ENCODE measurements at places on chromosomes 2 and 18. TPM values are rescaled to one million over a fixed set of nuclear protein-coding genes. Genes with fewer than 3 reads are reported as not detected.

- DNase-seq, result no peak
Observed at GRCh38 chr2:121855510-121855909, 100.1 kb downstream of the TSN start.

DNA sequence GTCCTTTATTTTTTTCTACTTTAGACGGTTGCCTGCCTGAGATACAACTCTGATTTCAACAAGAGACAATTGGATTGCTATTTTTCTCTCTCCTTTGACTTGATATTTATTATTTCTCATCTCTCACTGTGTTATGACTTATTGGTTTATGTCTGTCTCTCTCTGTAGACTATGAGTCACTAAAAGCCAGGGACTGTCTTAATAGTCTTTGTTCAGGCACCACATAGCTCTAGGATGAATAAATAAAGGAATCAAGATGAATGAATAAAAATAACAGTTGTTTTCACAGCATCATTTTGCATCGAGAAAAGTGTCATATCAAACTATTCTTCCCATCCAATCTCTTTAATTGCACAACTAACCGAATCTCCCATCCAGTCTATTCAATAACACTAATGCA lies 31.4 kb upstream of the CD28 start:
- DNase-seq, result no peak

EVX2 gene
- not detected for total RNA-seq

DNA sequence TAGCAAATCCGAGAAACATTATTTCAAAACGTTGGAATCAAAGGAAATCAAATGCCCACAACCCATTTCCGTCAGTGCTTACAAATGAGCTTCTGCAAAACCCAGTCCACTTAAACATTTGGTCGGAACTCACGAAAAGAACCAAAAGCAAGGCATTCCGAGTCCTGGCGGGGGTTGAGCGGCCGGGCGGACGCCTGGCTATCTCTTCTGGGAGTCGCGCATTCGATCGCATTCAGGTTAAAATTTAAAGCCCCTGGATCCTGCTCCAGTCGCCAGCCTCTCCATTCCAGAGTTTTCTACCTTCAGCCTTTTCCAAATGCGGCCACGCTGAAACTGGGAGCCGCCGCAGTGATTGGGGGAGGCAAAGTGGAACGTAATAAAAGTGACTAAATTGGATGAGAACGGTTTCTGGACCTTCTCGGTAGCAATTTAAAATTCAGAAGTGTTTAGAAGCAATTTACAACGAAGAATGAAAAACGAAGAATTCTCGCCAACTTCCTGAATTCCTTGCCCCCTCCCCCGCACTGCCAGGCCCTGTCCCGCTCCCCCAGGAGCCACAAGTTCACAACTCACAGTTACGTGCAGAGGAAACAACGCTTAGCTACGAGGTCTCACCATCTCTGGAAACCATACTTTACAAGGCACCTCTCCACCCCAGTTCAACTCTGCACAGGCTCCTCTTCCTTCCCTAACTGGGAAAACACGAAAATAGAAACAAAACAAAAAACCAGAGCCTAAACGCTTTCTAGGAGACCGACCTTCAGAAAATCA lies 1.7 kb upstream of the GATA6 start:
- no peak for DNase-seq

DNA sequence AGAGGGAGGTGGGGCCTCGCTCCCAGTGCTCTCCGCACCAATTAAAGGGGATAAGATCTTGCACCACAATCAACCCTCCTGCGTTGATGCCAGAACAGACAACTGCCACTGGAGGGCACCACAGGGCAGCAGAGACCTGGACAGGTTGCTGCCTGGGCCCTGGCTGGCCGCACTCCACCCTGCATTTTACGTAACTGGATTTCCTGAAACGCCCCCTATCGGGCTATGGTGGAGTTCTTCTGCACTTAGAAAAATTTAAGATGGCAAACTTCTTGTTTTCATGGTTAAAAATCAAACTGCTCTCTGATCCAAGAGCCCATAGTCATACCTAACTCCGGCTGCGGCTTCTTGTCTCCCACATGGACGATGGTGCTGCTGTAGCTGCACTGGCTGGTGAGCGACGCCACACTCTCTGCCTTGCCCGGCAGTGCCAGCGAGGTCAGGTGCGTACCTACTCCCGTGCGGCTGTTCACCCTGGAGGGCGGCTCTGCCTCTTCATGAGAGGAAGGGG lies 16.8 kb upstream of the HES6 start:
- peak; percentile 77 for DNase-seq

GRCh38 chr2:238305092-238305862 lies 15.0 kb upstream of the TRAF3IP1 start:
- no peak for DNase-seq

LRATD1 gene
- 4.9 TPM for total RNA-seq

DNA sequence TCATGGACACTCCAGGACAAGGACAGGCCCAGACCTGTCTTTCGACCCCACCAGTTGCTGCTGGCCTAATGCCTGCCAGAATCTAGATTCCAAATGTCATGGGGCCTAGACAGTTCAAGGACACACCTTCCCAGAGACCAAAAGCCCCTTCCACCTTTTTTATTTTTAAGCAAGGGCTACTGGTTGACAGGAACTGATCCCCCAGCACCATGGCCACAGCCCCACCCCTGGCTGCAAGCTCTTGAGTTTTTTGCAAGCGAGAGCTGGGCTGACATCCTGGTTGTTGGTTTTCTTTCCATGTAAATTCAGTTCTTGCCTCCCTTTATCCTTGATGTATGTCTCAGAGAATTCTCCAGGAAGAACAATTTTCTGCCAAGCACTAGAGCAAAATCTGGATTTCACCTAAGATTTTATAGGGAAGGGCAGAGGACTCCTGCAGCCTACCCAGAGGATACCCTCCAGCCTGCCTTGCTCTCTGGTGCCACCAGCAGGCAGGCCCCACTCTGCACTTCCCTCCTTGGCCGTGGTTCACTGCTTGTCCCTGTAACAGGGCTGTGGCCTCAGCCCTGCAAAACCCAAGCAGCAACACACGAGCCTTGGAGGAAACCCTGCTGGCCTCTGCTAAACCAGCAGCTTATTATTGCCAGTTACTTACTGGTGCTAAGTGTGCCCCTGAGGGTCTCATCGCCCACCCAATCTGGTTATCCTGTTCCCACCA lies 97.7 kb downstream of the TWIST2 start:
- peak; percentile 16 for DNase-seq

- DNase-seq, result no peak
Observed at GRCh38 chr18:12066910-12067511, 26.6 kb upstream of the ANKRD62 start.

- DNase-seq, result no peak
Observed at GRCh38 chr2:37781028-37781427, 109.6 kb upstream of the CDC42EP3 start.

DNA sequence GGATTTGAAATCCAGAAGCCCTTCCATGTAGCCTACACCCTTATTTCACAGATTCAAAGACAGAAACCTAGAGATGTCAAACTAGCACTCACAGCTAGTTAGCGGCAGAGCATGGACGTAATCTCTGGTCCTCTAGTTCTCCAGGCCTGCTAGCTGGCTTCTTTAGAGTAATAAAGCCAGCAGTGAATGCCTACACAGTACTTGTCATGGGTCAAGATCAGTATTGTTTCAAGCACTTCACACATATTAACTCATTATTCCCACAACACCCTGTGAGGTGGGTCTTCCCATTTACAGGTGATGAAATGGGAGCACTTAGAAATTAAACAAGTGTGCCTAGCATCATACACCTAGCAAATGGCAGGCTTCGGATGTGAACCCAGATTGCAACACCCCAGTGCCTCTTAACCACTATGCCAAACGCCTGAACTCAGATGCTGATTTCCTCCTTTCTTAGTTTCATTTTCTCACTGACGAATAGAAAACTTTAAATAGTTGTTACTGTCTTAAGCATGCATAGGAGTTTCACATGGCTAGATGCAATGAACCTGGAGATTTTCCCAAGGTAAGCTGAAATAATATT lies 14.5 kb upstream of the ZBTB14 start:
- no peak for DNase-seq

DNA sequence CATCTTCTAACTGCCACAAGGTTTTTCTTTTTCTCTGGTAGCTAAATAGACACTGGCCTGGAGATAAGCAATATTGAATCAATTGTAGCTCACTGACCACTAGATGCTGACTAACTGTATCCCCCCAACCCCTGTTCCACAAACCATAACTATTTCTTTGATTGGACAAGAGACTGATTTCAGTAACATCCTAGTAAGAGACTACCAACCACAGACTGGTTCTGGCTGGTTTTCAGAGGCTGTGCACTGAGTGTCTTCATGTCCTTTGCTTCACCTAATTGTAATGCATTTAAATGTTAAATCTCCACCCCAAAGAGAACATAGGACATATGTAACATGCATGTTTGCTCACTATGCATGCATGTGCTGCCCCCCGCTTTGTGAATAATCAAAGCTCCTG lies 3.2 kb upstream of the AAK1 start:
- no peak for DNase-seq

PTH2R gene
- total RNA-seq, result 1.2 TPM

- no peak for DNase-seq
Observed at GRCh38 chr2:217993817-217994463, 8.9 kb downstream of the TNS1 start.

DNA sequence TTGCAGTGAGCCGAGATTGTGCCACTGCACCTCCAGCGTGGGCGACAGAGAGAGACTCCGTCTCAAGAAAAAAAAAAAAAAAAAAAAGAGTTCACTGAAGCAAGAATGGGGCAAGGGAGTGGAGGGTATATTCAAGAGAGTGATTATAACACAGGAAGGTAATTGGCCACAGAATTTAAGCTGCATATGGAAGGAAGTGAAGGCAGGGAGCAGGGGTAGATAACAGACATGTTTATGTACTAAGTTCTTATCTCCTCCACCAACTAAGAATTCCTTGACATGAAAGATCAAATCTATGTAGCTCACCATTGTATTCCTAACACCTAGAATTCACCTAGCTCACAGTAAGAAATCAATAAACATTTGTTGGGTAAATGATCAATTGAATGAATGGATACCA lies 37.3 kb downstream of the GKN2 start:
- no peak for DNase-seq

DNA sequence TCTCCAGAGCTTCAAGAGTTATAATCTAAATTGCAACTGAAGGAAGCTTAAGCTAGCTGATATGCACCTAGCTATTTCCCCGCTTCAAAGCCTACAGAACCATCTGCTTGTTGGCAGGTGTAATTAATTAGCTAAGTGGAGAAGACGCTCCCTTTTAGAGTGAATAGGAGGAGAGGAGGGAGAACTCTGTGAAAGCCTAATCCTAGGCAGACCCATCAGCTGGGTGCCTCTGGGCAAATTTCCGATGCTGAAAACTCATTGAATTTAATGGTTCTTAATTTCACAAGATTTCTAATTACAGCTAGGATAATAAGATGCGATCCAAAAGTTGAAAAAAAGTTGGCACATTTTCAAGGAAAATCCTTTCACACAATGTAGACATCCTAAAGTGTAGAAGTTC lies 735.9 kb downstream of the ERBB4 start:
- DNase-seq, result no peak

GCKR gene
- 3.9 TPM for total RNA-seq

GRCh38 chr18:26435415-26436095 lies 112.8 kb downstream of the KCTD1 start:
- no peak for DNase-seq

DNA sequence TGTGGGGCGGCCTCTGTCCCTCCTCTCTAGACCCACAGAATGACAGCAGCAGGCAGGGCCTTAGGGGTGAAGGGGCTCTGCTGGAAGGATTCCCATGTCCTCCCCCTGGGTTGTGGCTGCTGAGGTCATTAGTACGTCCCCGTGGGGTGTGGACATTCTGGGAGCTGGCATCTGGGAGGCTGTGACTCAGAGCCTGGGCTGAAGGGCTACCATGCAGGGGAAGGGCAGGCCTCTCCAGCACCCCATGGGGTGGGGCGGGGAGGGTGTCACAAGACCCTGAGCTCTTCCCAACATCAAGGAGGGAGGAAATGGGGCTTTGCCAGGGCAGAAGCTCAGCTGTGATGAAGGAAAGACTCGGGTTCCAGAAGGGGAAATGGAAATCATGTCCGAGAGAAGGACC lies 105.8 kb upstream of the SMAD2 start:
- no peak for DNase-seq

DNA sequence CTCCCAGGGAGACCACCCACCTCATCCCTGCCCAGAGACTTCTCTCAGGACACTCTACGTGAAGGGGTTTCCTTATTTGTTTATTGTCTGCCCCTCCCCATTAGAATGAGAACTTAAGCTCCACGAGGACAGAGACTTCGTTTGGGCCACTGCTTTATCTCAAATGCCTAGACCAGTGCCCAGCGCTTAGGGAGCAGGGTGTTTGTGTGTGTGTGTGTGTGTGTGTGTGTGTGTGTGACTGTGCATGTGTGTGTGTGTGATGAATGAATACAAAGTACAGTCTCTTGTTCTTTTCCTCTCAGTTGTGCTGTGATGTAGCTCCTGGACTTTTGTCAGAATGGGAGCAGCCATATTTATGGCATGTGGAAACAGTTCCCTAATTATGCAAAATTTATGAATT lies 34.4 kb upstream of the CABYR start:
- DNase-seq, result no peak

DNA sequence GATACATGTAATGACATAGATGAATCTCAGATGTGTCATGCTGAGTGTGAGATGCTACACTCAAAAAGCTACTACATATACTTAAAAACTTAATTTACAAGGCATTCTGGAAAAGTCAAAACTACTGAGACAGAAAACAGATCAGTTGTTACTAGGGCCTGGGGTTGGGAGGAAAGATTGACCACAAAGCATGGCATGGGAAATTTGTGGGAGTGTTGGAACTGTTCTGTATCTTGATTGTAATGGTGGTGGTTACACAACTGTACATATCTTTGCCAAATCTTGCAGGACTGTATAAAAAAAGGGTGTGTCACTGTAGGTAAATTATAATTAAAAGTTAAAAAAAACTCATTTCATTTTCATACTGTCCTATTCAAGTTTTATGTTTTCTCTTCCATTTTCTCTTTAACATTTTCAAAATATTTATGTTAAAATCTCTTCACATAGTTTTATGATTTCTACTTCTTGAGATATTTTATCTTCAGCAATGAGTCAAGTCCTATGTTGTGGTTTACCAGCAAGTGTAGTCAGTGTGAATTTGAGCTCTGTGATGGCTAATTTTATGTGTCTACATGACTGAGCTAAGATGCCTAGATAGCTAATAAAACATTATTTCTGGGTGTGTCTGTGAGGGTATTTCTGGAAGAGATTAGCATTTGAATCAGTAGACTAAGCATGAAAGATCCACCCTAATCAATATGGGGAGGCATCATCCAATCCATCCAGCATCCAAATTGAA lies 58.6 kb upstream of the VRK2 start:
- no peak for DNase-seq

- no peak for DNase-seq
Observed at GRCh38 chr18:21054252-21054821, 57.3 kb downstream of the ROCK1 start.

- DNase-seq, result peak; percentile 48
Observed at GRCh38 chr2:96146881-96147592, 1.8 kb upstream of the DUSP2 start.

GRCh38 chr2:9554921-9555296 lies 721 bp downstream of the ADAM17 start:
- peak; percentile 74 for DNase-seq

- DNase-seq, result no peak
Observed at GRCh38 chr2:40200366-40200915, 251.4 kb downstream of the SLC8A1 start.

MSH2 gene
- total RNA-seq, result 16.4 TPM

- DNase-seq, result no peak
Observed at GRCh38 chr18:289026-289425, 21.2 kb upstream of the THOC1 start.

- DNase-seq, result no peak
Observed at GRCh38 chr18:35500113-35500512, 2.4 kb upstream of the INO80C start.

All from breast epithelium (tissue), 4 donors.